ENCODE measurements at places on chromosomes 4 and X.
A peak's percentile ranks its signal among the peaks of the same experiment; 100 is the strongest.

- DNase-seq, result no peak
Measured at GRCh38 chr4:20091781-20092180, 159.9 kb upstream of the SLIT2 start.

- DNase-seq, result peak; percentile 18
Measured at GRCh38 chrX:47579537-47579936, 2.7 kb upstream of the TIMP1 start.

DNA sequence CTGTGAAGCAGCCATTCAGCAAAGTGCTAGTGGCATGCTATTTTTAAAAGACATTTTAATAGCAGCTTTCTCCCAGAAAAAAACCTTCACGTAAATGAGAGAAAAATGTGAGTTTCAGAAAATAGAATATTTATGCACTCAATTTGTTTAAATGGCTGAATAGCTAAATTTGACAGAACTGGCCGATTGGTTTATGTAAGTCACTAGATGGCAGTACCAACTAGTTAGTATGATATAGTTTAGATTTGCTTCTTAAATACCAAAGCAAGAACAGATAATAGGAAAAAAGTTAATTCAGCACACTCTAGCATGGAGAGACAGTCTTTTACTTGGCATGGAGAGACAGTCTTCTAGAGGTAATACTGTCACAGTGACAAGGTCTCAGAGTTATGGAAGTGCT lies 250.1 kb downstream of the SNCA start:
- no peak for DNase-seq

GRCh38 chrX:26138274-26138673 lies at the start of gene MAGEB18:
TSS of gene MAGEB18 (plus strand) at chrX:26138343. CDS start at chrX:26138986, 643 bp downstream.
- DNase-seq, result no peak

DNA sequence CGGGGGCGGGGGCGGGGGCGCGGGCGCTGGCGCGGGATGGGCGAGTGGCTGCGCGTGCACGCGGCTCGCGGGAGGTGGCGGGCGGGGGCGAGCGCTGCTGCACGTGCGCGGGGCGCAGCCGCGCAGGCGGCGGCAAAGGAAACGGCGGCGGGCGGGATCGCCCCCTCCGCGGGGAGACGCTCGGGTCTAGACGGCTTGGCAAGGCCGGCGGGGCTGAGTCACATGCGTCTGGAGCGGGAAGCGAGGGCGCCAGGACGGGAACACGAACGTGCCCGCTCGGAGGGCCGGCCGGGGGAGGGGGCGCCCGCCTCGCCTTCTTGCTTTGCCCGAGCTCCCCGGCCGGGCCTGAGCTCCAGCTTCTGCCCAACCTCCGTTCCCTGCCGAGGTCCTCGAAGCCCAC lies 4.3 kb upstream of the HAUS7 start:
- peak; percentile 39 for DNase-seq

- no peak for DNase-seq
Measured at GRCh38 chr4:105305019-105305836, 158.6 kb downstream of the TET2 start.

- DNase-seq, result no peak
Measured at GRCh38 chr4:38017609-38018008, 57.4 kb downstream of the PTTG2 start.

DNA sequence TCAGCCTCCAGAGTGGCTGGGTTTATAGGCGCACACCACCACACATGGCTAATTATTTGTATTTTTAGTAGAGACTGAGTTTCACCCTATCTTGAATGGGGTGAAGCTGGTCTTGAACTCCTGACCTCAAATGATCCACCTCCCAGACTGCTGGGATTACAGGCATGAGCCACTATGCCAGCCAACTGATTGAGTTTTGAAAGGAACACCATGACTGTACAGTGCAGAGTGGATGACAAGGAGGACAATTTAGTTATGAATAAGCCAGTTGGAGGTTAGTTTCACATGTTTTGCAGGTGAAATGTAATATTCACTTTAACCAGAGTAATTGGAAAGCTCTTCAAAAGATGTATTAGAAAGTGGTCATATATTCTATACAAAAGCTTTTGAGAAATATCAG lies 60.8 kb downstream of the PCDH18 start:
- DNase-seq, result no peak

- no peak for DNase-seq
Measured at GRCh38 chr4:109156356-109156755, 146.1 kb downstream of the COL25A1 start.

DNA sequence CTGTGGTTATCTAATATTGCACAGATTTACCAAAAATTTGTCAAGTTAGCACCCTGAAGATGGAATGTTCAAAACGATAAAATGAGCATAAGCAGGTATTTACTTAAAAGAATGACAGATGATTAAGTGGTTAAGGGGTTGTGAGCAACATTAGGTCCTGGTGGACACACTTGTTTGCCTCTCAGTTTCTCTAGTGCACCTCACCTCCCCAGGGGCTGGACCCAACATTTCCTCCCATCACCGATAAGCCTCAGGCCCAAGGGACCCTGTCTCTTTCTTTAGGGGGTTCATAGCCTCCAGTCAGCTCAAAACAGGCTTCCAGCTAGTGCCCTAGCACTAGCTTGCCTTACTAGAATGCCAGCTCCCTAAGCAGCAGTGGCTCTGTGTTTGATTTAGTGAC lies 88.0 kb downstream of the ATP11C start:
- DNase-seq, result no peak

- no peak for DNase-seq
Measured at GRCh38 chr4:19213388-19213787, 1038.3 kb upstream of the SLIT2 start.

- DNase-seq, result no peak
Measured at GRCh38 chr4:99025506-99025905, 30.0 kb downstream of the METAP1 start.

DNA sequence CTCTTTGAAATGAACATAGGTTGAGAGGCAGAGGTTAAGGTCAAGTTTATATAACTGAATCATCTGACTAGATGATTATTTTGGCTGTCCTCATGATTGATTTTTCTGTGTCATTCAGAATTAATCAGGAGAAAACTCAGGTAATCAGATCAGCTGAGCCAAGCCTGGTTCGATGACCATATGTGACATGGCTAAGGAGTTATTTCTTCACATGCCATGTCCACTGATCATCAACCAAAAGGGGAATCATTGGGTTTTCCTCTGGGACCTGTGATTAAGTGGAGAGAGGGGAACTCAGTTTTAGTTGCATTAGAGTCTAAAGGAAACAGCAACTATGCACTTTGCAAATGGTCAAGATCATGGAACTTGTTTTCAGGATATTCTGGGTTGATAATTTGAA lies 20.3 kb upstream of the PACRGL start:
- no peak for DNase-seq

- no peak for DNase-seq
Measured at GRCh38 chr4:55729351-55730279, 90.0 kb upstream of the EXOC1L start.

DNA sequence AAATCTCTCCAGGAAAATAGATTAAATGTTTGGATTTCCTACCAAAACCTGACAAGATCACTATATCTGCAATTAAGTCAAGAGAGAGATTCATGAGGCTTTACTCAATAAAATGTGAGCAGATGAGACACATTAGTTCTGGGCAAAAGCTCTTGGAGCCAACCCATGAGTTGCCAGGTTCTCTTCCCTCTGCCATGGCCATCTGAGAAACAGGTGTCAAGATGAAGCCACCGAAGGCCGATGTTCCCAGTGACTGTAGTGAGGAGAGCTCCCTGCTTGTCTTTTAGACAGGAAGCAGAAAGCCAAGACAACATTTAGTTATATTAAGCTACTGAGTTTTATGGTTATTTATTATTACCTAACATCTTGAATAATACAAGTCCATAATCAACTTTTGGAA lies 1068.7 kb downstream of the STPG2 start:
- DNase-seq, result no peak

DNA sequence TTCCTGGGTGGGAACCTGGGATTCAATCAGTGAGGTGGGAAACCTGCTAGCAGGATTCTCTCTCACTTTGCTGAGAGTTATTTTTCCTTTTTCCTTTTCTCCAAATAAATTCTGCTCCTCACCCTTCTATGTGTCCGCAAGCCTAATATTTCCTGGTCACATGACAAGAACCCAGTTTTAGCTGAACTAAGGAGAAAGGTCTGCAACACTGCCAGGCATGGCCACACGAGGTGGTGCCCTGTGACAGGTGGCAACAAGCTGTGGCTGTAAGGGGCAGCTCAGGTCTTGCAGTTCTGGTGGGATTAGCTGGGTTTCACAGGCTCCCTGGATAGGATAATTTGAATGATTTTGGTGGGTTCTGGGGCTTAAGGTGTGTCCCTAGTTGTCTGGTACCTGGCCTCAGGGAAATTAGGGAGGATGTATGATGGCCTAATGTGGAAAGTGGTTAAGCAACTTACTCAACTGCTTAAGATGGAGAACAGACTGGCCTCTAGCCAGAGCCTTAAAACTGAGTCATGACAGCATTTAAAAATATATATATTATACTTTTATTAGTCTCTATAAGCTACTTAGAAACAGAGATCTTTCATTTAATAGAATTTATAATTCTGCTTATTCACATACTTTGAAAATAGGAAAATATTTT lies 215.0 kb downstream of the IL15 start:
- no peak for DNase-seq

DNA sequence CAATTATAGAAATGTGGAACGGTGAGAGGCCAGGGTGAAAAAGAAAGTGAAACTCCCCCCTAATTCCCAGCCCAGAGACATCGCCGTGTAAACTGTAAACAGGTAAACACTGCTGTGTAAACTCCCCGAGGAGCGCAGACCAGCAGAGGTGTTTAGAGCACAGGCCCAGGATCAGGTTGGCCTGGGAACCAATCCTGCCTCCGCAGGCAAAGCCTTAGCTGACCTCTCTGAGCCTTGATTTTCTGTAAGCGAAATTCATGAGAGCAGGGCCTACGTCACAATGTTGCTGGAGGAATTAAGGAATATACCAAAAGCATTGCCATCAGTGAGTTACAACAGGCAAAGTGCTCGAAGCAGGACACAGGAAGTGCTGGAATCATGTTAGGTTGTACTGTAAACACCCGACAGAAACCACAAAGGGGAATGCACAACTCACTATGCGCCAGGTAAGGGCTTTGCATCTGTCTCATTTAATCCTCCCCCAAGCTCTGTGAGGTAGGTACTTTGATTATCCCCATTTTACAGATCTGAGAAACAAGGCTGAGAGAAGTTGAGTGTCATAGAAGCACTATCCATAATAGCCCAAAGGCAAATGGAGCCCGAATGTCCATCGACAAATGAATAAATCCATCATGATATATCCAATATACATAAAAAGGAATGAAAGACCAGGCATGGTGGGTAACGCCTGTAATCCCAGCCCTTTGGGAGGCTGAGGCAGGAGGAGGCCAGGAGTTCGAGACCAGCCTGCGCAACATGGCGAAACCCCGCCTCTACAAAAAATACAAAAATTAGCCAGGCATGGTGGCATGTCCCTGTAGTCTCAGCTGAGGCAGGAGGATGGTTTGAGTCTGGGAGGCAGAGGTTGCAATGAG lies 30.7 kb upstream of the KIAA0232 start:
- DNase-seq, result no peak

- DNase-seq, result no peak
Measured at GRCh38 chr4:169859366-169860216, 101.8 kb upstream of the HPF1 start.

DNA sequence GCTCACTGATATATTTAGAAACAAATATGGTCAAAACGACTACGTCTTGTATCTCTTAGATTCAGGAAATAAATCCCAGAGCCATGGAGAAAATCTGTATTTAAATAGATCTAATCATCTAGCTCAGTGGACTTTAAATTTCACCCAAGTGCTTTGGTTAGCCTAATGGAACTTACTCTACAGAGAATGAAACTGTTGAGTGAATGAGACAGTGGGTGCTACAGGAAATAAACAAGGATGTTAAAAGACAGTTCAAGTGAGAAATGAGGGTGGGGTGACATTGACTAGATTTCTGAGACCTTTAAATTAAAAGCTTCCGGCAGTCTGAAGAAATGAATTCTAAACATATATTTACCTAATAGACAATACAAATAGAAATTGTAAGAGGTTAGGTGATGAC lies 2197.0 kb downstream of the ARAP2 start:
- no peak for DNase-seq

Measured in CD4-positive, alpha-beta T cell treated with Interleukin-2 at 100 ng/mL for 4 hours (primary cell).